ENCODE measurements at places on chromosomes 6 and 20.

GRCh38 chr20:20495729-20496503 is 128.0 kb downstream of the INSM1 start:
- DNase-seq = no peak

GRCh38 chr20:17959257-17959627 is 9.4 kb downstream of the SNX5 start:
- no peak for DNase-seq

DNA sequence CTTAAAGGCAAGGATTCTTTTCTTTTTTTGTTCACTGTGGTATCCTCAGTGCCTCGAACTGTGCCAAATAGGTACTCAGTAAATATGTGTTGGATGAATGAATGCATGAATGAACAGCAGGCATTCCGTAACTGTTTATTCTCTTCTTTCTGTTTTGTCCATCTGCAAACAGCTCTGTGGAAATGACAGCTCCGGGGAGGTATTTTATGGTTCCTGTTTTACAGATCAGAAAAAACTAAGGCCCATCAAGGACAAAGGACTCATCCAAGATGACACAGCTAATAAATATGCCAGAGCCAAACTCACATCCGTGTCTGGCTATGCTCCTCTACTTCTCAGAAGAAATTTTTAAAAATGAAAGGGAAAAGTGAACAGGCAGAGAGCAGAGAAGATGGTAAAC is 21.0 kb downstream of the JPH2 start:
- DNase-seq = no peak

DNA sequence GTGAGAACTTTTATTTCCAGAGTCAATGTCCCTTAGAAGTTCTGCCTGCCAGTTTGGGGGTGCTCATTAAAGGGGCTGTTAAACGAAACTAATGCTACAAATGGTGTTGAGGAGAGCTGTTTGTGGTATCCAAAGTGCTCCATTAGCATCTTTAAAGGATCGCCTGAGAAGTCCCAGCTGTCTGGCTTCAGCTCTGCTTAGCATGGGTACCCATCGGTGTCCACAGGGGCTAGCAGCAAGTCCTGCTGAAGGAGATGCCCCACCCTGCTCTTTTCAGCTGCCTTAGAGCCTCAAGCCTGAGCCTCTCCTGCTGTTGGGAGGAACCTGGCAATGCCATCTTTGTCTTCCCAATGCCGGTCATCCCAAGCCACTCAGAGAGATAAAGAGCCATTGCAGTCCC is 111.1 kb downstream of the FOXO3 start:
- DNase-seq = peak; percentile 32

DNA sequence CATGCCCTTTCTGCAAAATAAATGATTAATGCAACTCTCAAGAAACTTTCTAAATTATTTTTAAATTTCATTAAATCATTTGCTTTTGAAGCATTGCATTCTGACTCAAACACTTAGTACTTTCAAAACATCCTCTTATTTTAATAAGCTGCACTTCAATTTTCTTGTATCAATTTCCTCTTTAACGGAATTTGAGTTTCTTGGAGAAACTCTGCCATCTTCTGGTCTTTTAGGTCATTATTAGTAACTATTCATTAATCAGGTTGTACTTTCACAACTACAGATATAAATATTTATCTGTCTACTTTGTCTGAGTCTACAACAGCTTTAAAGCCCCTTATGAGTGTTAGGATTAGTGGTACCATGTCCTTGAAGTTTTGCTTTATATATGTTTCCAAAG is 30.2 kb downstream of the TMX4 start:
- DNase-seq = no peak

GRCh38 chr6:45538641-45539547 is 161.2 kb upstream of the SUPT3H start:
- DNase-seq = no peak

DNA sequence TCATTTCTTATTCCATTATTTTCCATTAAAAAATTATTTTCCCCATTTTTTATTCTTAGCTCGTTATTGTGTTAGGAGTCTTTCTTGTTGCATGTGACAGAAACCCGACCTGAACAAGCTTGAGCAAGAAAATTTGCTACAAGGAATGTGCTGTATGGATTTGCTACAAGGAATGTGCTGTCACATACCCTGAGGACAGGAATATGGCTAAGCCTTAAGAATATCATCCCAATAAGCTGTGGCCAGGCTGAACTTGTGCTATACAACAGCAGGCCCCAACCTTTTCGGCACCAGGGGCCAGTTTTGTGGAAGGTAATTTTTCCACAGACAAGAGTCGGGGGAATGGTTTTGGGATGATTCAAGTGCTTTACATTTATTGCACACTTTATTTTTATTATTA is 114.0 kb downstream of the TRMT11 start:
- DNase-seq = no peak

GRCh38 chr6:13001927-13002326 is 285.4 kb downstream of the PHACTR1 start:
- no peak for DNase-seq
